NCI-H2081 (cell line): ENCODE measurements at places on chromosomes 4 and X.

GRCh38 chr4:77777135-77777807 is 41.9 kb downstream of the CNOT6L start:
- DNase-seq: no peak

GRCh38 chr4:109722357-109722756 is 7.5 kb downstream of the PLA2G12A start:
- DNase-seq: no peak

DNA sequence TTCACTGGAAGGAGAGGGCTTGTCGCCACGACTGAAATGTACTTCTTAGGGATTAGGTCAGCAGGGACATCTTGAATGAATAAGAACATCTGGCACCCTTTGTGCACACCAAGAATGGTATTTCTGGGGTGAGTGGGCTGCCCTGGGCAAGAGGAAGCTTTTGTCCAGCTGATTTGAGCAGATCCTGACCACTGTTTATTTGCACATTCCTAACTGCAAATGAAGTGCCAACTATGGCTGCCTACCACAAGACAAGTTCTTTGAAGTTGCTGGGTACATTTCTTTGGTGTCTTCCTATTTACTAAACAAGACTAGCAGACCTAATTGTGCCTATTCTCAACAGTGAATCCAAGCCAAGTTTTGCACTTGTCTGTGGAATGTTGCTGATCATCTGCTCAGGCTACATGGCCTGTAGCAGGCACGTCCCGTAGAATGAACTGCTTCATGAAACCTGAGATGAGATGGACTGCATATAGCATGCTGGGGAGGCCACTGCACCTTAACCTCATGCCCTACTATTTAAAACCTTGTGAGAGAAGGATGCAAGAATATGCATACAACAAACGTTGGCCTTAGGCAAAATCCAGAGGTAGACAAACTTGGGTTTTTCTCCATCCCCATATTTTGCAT is 45.0 kb downstream of the PIR start:
- DNase-seq: no peak

DNA sequence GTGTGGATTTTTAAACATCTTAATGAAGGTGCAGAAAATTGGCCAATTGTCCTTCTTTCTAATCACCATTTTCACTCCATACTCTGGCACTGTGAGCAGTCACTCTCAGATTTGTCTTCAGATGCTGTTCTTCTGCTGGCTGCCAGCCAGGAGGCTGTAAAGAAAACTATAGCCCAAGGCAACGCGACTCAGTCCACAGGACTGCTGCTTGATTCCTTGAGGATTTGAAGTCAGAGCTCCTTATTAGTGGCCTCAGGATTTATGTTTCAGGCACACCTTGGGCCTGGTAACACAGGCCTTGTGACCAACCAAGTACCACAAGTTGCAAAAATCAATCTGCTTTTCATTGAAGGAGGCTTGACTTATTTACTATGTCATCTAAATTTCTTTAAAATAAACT is 342.6 kb downstream of the GPM6A start:
- no peak for DNase-seq

- no peak for DNase-seq
Observed at GRCh38 chr4:98283219-98284189, 22.3 kb downstream of the RAP1GDS1 start.

- no peak for DNase-seq
Observed at GRCh38 chr4:133102043-133102442, 47.1 kb upstream of the PCDH10 start.

DNA sequence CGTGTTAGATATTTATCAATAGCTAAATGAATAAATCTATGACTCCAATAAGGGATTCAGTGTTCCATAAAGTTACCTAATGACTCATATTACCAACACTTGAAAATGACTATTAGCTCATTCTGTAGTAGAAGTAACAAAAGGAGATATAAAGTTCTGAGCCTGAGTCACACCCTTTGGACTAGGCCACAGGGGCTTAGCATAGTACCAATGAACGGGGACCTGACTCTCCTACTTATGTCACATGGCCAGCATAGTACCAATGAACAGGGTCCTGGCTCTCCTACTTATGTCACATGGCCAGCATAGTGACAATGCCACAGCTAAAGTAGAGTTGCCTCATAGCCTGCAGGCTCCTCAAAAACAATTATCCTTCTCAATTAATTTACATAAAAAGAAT is 43.7 kb downstream of the MAGEB16 start:
- no peak for DNase-seq

DNA sequence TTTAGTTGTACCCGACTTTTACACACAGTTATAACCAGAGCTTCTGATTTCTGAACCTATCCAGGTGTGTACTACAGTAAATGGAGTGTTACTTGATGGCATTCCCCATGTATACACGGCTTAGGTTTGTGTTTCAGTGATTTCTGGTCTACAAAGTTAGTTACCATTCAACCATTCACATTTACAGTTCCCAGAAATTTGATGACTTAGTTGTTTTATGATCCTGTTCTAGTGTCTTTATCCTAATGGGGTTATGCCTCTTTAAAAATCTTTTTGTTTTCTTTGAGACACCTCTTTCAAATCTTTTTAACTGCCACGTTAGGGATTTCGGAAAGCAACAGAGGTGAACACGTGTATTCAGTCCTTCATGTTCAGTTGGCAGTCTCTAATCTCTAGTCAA is 23.4 kb downstream of the CPEB2 start:
- no peak for DNase-seq

DNA sequence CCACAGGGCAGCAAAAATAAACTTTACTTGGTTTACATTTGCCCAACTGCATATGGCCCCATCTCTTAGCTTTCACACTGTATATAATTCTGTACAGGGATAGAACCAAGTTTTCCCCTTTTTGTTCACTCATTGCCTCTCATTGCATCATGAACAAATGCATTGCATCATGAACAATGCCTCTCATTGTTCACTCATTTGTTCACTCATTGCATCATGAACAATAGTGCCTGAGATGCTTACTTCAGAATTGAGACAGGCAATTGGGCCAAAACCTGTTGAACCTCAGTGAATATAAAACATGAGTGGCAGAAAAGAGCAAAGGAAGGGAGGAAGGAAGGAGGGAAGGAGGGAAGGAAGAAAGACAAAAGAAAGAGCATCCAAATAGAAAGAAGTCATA is 98.2 kb downstream of the SOWAHB start:
- no peak for DNase-seq
